ENCODE measurements at places on chromosomes 7 and 10.

- DNase-seq: peak; percentile 48
Measured at GRCh38 chr7:5296611-5297226, 14.0 kb downstream of the SLC29A4 start.

DNA sequence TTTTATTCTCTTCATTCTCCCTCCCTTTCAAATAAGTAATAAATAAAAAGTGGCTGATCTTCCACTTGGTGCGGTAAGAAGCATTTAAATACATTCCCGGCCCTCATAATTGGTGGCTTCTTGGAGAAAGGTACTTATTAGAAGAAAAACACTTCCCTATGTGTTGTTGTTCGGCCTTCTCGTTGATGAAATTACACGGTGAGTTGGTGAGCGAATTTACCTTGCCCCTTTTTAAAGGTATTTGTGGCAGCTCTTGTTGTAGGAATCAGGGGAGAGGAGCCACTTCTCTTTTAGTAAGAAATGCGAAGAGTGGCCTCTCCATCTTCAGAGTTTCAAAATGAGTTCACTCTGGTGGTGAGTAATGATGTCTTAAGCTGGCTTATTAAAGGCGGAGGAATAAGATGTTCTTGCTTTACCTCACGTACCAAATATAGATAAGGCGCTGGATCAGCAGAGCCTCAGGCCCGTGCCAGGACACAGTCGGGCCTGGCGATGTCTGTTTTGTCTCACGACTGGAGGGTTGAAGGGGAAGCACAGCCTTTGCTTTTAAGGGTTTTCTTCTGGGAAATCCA, 135.9 kb downstream of the CUX1 start:
- peak; percentile 67 for DNase-seq

DNA sequence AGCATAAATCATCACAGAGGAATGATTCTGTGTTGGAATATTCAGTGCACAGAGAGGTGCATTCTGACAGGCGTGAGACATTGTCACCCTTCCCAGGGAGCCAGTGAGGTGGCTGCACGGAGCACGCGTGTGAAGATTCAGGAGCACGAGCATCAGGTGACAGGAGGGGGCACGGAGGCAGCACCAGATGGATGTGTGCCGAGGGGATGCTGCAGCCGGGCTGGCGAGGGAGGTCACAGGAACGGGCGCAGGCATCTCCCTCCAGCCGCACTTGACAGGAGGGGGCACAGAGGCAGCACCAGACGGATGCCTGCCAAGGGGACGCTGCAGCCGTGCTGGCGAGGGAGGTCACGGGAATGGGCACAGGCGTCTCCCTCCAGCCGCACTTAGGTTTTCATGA, 66.5 kb downstream of the DIP2C start:
- no peak for DNase-seq

DNA sequence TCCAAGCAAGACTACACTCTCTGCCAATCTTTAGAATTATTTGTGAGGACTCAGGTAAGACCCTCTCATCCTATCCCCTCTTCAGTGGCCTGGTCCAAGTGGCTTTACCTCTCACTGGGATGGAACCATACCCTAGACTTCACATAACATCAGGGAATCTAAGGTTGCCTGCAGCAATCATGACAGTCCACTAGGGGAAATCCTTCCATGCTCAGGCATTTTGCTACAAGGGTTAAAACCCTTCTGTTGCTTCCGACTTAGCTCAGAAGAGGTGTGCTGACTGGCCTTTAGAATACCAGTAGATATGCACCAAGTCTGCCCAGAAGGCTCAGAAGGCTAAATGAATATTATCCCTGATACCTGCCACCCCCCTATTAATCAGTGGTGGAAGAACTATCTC, 24.9 kb upstream of the NPS start:
- no peak for DNase-seq

DNA sequence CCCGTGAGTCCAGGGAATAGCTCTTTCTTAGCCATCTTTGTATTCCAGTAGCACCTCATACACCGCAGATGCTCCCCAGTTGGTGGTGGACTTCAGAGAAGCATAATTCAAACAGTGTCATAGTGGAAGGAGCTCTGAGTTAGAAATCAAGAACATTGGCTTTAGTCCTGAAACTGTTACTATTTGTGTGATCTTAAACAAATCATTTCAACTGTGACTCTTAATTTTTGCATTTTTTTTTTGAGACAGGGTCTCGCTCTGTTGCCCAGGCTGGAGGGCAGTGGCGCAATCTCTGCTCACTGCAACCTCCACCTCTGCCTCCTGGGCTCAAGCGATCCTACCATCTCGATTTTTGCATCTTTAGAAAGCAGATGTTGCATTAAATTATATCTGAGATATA, 1.8 kb downstream of the BPGM start:
- DNase-seq: no peak

DNA sequence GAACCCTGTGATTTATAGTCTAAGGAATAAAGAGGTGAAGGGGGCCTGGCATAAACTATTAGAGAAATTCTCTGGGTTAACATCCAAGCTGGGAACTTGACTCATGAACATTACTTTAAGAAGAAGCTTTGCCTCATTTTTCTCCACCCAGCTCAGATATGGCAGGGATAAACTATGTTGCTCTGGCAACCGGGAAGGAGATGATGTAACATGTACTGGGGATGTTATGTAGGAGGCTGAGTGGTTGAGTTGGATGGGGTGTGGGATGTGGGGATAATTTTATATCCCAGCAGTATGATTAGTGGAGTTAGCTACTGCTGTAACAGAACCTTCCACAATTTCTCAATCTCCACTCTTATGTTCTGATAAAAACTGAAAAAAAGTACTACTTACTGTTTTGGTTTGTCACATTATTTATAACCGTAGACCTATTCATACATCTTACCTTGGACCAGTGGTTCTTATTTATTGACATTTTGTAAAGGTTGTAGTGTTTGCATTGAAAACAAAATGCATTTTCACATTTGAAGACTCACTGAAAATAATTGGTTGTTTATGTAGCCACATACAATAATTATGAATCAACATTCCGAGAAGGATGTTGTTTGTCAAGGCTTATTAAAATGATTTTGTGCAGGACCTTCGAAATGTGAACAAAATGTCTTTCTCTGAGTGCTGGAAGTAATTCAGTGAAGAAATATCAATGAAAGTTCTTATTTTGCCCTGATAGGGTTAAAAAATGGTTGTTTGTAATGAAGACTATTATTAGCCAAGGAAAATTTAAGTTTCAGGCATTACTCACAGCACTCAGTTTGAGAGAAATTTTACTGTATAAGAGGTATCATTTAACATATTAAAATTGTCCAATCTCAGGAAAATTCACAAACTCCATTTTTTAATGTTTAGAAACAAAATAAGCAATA, 1.3 kb downstream of the OR2F2 start:
- DNase-seq: no peak

DNA sequence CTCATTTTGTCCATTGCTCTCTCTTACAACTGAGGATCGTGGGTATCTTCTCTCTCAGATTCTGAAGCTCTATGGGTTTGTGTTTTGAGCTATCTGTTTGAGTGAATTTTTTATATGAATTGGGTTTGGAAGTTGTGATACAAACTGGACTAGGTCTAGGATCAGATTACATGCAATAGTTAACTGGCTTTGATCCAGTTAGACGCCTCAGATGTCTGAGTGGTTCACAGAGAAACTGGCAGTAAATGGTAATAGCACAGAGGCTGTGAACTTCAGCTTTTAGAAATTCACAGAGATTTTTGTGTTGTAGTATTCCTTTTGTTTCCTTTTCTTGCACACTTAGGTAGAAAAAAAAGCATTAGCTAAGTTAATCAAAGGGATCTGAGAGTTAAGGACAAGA, 12.7 kb upstream of the DNMBP start:
- no peak for DNase-seq

- no peak for DNase-seq
Measured at GRCh38 chr10:21230219-21230618, 295.3 kb downstream of the SKIDA1 start.

DNA sequence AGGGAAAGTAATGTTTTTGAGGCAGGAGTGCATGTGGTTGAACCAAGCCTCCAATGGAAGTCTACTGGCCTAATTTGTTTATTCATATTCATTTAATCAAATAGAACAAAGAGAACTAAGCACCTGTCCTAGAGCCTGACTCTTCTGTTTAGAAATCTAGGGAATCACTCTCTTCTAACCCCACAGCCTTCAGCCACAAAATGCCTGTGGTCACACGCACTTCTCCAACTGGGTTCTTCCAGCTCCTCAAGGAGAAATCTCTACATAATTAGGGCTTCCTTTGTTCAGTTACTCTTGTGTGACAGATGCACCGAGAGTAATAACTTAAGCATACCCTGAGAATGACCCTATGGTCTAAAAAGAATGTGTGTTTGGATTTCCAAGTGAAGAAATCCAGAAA, 133.7 kb upstream of the NAMPT start:
- no peak for DNase-seq

GRCh38 chr10:77680811-77681210, 43.2 kb upstream of the KCNMA1 start:
- no peak for DNase-seq

GRCh38 chr7:2157473-2158279, 75.1 kb downstream of the MAD1L1 start:
- DNase-seq: no peak

DNA sequence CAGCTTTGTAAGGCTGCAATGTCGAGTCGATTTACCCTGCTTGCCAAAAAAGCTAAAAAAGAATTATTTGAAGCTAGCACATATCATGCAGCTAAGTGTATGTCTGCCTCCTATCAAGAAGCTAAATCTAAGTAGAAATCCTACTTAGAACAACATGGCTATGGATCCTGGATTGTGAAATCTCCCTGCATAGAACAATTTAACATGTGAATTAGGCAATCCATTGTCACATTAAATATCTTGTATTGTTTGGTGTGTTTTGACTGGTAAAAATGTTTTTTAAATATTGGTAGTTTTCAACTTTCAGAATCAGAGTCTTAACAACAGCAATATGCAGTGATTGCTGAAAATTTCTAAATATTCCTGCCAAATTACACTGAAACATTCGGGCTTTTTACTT, 73.3 kb downstream of the SKIDA1 start:
- DNase-seq: no peak

- DNase-seq: no peak
Measured at GRCh38 chr7:39339591-39339990, 226.6 kb upstream of the YAE1 start.

DNA sequence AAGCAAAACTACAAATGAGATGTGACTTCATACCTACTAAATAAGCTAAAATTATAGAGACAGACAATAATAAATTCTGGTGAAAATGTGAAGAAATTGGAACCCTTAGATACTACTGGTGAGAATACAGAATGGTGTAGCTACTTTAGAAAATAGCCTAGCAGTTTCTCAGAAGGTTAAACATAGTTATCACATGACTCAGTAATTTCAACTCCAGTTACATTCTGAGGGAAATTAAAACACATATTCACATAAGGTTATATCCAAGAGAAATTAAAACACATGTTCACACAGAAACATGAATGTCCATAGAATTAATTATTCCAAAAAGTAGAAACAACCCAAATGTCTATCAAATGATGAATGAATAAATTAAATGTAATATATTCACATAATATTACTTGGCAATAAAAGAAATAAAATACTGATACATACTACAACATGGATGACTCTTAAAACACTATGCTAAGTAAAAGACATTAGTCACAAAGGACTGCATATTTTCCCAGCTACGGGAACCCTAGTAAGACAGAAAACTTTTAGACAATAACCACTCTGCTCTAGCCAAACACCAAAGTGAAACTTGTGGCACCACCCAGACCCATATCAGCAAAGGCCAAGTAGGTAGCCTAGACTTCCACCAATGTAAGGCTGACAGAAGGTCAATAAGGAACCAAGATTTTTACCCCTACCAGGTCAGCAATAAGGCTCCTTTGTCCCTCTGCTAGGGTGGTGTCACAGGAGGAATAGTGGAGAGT, 25.1 kb downstream of the SLC25A40 start:
- DNase-seq: no peak

DNA sequence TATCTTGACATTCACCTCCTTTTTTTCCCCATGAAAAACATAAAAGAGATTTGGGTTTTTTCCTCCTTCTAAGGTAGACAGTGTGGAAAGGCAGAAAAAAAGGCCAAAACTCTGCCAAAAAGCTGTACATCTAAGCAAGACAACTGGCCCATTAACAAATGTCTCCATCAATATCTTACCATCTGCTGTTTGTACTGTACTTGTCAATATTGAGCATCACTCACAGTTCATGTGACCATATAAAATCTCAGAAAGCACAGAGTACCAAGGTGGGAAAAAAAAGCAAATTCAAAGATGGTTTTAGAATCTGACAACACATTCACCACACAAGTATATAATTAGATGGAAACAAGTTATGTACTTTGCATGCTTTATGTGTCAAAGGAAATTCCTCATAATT, 52.6 kb downstream of the CACNA2D1 start:
- DNase-seq: no peak

- no peak for DNase-seq
Measured at GRCh38 chr7:15752377-15752776, 65.9 kb upstream of the MEOX2 start.

All from activated CD4-positive, alpha-beta T cell treated with anti-CD3 and anti-CD28 coated beads, Interleukin-2, amount 50 U/mL, for 16 hours (primary cell).